ENCODE measurements at places on chromosomes 6 and 20. TPM values are rescaled to one million over a fixed set of nuclear protein-coding genes. Genes with fewer than 3 reads are reported as not detected.

- DNase-seq, result no peak
These were observed 164.8 kb downstream of the BACH2 start for GRCh38 chr6:90131614-90132423.

DNA sequence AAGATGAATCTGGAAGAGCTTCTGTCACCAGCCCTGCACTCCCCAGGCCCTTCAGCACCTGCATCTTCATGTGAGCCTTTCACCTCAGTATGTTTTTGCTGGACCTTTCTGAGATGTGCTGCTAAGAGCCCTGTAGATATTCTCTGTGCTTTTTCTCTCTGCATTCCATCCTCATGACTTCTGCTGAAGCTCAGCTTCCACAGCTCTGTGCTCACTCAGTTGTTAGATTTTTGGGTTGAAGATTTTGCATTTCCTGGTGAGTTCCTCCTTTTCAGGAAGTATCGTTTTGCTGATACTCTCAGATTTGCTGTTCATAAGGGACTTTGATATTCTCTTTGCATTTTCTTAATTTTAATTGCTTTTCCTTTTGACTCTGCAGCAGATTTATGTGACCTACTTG is 18.3 kb downstream of the KIAA1586 start:
- no peak for DNase-seq

DNA sequence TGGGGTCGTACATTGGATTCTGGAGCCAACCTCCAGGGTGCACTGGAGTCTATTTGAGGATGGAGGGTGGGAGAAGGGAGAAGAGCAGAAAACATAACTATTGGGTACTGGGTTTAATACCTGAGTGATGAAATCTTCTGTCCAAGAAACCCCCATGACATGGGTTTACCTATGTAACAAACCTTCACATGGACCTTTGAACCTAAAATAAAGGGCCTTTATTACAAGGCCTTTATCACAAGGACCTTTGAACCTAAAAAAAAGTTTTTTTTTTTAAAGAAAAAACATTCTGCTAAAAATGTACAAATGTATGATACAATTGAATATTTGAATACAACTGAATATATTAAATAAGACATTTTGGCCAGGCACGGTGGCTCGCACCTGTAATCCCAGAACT is 38.1 kb upstream of the ZNF133 start:
- no peak for DNase-seq

DNA sequence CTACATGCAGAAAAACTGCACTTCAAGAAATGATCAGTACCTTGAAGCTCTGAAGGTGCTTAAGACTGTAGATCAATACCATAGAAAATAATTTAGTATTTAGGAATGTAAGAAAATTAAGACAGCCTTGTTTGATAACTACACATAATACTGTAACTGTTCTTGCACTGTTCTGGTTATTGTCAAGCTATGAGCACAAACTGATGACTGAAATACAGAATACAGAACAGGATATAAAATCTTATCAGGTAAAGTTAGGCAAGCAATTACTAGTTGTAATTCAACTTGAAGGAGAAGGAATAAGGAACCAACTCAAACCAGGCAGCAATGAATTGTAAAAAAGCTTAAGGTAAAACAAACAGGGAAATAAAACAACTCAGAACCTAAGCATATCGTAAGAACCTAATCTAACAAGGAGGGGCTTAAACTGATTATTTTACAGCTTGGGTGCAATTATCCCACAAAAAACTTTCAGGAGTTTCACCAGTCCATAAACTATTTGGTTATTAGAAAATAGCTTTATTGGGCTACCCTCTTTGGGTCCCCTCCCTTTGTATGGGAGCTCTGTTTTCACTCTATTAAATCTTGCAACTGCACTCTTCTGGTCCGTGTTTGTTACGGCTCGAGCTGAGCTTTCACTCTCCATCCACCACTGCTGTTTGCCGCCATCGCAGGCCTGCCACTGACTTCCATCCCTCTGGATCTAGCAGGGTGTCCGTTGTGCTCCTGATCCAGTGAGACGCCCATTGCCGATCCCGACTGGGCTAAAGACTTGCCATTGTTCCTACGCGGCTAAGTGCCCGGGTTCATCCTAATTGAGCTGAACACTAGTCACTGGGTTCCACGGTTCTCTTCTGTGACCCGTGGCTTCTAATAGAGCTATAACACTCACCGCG is 97.7 kb downstream of the ATG5 start:
- no peak for DNase-seq

- DNase-seq, result no peak
These were observed 801 bp downstream of the CCDC28A start for GRCh38 chr6:138774370-138774769.

DNA sequence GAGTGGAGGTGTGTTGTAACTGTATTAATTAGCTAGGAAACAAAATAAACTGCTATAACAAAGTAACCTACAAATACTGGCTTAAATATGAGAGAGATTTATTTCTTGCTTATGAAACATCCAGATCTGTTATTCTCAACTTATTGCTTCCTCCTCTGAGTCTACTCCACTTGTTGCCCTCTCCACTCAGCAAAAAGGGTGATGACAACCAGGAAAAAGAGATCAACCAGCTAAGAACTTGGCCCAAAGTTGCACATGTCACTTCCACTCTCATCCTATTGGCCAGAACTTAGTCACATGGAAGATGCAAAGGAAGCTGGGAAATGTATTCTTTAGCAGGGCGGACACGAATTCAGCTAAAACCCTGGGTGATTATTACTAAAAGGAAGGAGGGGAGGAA is 5.2 kb upstream of the TP53RK start:
- DNase-seq, result no peak

SAYSD1 gene
- total RNA-seq, result 10.9 TPM

GRCh38 chr6:167819576-167819975 is 7.1 kb upstream of the AFDN start:
- no peak for DNase-seq

GRCh38 chr6:140713495-140713894 is 1339.0 kb upstream of the CITED2 start:
- DNase-seq, result no peak

DNA sequence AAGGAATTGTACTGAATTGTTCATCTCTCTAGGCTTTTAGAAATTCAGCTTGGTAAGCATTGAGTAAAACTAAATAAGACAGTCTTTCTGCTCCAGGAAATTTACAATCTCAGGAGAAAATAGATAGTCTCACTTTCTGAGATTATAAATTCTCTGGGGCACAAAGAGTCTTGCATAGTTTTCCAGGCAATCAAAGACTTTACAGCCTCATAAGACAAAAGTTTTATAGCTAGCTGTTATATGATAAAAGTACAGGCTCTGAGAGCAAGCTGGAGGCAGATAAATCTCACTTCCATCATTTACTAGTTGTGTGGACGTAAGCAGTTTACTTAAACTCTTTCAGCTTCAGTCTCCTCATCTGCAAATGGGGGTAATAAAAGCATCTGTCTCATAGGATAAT is 11.4 kb downstream of the FRK start:
- DNase-seq, result no peak

- DNase-seq, result no peak
These were observed 59.0 kb downstream of the PRDM1 start for GRCh38 chr6:106145144-106145543.

CCR6 gene
- not detected for total RNA-seq

GRCh38 chr20:37808233-37809070 is 94.5 kb upstream of the VSTM2L start:
- no peak for DNase-seq

C6orf132 gene
- total RNA-seq, result 31.9 TPM

PDYN gene
- not detected for total RNA-seq

DNA sequence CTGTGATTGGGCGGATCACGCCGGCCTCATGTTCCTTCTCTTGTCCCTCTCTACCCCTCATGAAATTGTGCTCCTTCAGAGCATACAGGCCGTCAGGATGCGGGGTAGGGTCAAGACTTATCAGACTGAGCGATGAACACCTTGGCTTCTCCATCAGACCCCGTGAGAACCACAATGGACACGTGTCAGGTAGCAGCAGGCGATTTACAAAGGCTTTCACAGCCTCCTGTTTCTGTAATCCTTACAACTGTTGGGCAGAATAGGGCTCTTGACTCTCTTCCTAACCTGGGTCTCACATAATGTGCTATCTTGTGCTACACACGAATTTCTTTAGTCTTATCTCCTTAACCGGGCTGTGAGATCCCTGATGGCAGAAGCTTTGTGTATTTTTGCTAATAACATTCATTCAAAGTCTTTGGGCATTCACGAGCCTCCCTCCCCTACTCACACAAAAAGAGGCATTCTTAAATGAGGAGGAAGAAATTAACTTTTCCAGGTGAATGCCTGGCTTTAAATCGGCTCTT is 122.9 kb upstream of the SLC22A23 start:
- DNase-seq, result no peak

DNA sequence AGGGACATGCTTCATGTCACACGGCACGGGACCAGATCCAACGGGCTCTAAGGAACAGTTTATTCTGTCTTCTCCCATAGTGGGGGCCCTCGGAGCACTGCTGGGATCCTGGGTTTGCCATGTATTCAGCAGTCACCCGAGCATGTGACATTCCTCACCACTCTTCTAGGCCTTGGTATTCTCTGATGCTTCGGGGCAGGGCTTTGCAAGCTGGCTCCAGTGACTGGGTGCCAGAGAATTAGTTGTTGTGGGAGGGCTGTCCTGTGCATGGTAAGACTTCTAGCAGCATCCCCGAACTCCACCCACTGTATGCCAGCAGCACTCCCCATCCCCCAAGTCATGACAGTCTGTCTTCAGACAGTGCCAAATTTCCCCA is 5.4 kb downstream of the CCN5 start:
- peak; percentile 81 for DNase-seq

COL19A1 gene
- not detected for total RNA-seq

DNA sequence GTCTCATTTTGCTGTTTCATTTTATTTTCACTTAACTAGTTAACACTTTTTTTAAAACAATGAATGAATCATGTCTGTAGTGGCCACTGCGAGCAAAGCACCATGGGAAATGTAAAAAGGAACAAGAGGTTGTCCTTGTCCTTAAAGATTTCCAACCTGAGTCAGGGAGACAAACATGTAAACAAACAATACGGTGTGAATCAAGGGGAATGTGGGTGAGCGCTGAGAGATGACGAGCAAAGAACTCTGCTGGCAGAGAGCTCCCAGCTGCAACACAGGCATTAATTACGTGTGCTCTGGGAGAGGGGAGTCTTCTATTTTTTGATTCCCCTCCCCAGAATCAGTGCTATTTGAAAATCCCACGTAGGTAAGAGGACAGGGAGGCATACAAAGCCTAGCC is 84.3 kb downstream of the ATXN1 start:
- peak; percentile 61 for DNase-seq

CENPW gene
- total RNA-seq, result 35.0 TPM

GSTA3 gene
- not detected for total RNA-seq

- DNase-seq, result peak; percentile 94
These were observed 932.7 kb downstream of the TFAP2A start for GRCh38 chr6:9482030-9482738.

GRCh38 chr6:137191670-137192069 is 18.2 kb upstream of the IL22RA2 start:
- DNase-seq, result no peak

- DNase-seq, result no peak
These were observed 628 bp upstream of the ERGIC3 start for GRCh38 chr20:35541118-35541782.

- DNase-seq, result no peak
These were observed 124.6 kb downstream of the REV3L start for GRCh38 chr6:111358454-111358853.

GRCh38 chr20:4946986-4947385 is 54.3 kb downstream of the SLC23A2 start:
- no peak for DNase-seq

RNF144B gene
- total RNA-seq, result 57.9 TPM

GRCh38 chr6:120779441-120779840 is 554.8 kb downstream of the TBC1D32 start:
- DNase-seq, result no peak

CD2AP gene
- total RNA-seq, result 40.3 TPM

GRCh38 chr6:22132656-22133055 is 164.2 kb downstream of the PRL start:
- no peak for DNase-seq

- DNase-seq, result no peak
These were observed 50.4 kb upstream of the NEDD9 start for GRCh38 chr6:11282875-11283274.

- DNase-seq, result no peak
These were observed 44.1 kb upstream of the TXNDC5 start for GRCh38 chr6:7954477-7955200.
